ENCODE measurements at places on chromosomes 16 and 17. TPM values are rescaled to one million over a fixed set of nuclear protein-coding genes. Genes with fewer than 3 reads are reported as not detected.

SLC22A31 gene
- 227 TPM for total RNA-seq

ATAD5 gene
- 2.2 TPM for total RNA-seq

EFNB3 gene
- 4.1 TPM for total RNA-seq

TBC1D3E gene
- not detected for total RNA-seq

GRCh38 chr17:47693731-47694580 lies at the start of gene TBKBP1:
Gene TBKBP1, plus strand, starts transcription at chr17:47694161. Its CDS starts 1,952 bp downstream, at chr17:47696113.
- H3K27ac ChIP-seq = peak within 1 kb of the TSS; percentile 77
- no peaks in the 10 kb centered on the region for H3K27me3 ChIP-seq
- DNase-seq = peak; percentile 93
- H3K4me3 ChIP-seq = peak within 1 kb of the TSS; percentile 64

DNA sequence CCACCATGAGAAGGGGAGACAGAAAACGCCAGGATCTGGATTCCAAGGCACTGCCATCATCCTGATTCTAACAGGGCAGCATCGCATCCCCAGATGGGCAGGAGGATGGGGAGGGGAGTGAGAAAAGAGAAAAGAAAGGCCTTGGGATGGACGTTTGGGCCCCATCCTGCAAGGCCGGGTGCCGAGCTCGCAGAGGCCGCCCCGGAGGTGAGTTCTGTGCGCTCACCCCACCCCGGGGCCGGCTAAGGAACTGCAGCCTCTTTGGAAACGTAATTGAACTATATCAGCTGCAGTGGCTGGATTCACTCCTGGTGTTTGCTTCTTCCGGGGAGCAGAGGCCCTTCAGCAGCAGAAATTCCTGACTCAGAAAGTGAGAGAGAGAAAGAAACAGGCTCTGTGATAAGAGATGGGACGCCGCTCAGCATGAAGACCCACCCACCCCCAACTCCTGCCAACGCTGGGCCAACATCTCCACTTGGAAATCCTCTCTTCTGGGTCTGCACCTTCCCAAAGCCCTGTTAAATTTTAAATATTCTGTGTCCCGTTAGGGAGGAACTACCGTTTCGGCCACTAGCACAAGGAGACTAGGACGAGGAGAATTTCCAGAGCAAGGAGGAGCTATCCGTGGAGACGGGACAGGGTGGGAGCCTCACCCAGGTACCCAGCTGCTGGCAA lies 8.5 kb upstream of the SSTR2 start:
- no peak overlapping the region for H3K27ac ChIP-seq
- DNase-seq = peak; percentile 67
- H3K4me3 ChIP-seq = no peak overlapping the region
- peaks cover 3% of the 10 kb centered on the region for H3K27me3 ChIP-seq
- peaks cover 6% of the 10 kb centered on the region for H3K4me1 ChIP-seq

- H3K27ac ChIP-seq = no peak overlapping the region
- H3K4me1 ChIP-seq = no peaks in the 10 kb centered on the region
- H3K27me3 ChIP-seq = no peaks in the 10 kb centered on the region
- H3K36me3 ChIP-seq = no peaks in the 10 kb centered on the region
Observed at GRCh38 chr17:14150619-14151018, 81.3 kb downstream of the COX10 start.
